SW480 (cell line): ENCODE measurements at places on chromosomes 5 and 9.

DNA sequence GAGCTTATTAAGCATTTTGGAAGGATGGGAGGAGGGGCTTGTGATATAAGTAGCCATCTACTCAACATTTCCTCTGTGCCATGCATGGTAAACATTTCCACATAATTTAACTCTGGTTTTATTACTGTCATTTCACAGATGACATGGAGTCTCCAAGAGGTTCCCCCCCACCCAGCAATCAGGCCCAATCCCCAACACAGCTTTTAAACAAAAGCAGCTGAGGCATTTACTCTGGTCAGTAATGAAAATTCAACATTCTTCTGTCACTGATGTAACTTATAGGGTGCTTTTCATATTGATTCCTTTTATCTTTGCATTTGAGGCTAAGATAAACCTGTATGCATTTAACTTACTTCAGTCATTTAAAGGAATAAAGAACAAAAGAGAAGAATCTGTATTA lies 128.1 kb downstream of the COL23A1 start:
- no peak for DNase-seq

- no peak for DNase-seq
Observed at GRCh38 chr9:127940593-127940992, 2.9 kb upstream of the DPM2 start.

DNA sequence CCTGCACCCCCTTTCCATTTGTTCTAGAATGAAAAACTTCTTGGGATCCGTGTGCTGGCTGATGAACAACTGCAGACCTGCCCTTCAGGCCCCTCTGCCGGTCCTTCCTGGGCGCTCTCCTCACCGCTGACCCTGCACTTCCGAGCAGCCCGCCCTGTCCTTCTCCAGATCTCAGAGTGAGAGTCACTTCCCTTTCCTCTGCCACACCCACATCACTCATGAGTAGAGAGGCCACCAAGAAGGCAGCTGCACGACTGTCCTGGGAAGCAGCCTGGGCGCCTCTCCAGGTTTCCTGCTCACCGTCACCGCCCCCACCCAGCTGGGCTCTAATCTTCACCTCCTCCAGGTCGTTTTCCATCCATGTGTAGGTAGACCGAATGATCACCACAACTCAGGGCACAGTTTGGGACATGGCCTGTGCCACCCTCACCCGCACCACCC lies 35.0 kb upstream of the NSMF start:
- no peak for DNase-seq

GRCh38 chr9:115739096-115739875 lies 414.3 kb upstream of the PAPPA start:
- DNase-seq, result no peak

DNA sequence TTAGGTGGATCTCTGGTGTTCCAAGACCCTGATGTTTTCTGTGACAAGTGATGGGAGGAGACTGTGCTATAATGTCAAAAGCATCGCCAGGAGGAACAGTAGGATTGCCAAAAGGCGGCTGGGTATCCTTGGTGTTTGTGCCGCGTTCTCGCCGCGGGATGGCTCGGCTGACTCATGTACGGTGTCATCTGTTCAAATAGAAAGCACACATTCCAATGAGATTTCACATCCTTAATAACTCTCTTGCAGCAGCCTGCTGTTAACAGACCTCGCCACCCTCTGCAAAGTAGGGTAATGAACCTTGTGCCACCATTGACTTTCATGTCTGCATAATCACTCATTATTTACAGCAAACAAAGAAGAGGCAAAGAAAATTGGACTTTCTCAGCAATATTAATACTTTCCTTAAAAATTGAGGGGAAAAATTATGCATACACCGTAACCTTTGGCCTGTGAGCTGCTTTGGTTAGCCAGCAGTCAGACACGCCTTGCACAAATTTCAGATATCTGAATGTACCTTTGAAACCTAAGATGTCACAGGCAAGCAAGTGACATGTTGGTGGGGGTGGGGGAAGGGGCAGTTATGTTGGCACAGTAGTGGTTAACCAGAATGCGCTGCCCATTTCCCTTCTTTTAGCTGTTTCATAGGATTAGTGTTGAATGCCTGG lies 289.4 kb downstream of the EFNA5 start:
- peak; percentile 93 for DNase-seq

DNA sequence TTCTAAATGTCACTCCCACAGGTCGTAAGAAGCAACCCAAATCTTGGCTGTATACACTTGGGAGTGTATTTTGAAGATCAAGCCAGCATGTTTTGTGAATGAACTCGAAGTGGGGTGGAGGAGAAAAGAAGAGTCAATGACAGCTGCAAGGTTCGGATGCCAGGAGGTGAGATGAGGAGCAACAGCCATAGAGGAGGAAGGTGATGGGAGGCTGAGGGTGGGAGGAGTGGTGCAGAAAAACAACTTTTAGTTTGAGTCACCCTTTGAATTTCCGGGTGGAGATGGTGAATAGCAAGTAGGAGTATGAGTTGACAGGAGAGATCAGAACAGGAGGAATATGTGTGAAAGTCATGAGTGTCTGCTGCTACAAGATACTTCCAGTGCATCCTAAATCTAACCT lies 153.6 kb downstream of the DIRAS2 start:
- no peak for DNase-seq

DNA sequence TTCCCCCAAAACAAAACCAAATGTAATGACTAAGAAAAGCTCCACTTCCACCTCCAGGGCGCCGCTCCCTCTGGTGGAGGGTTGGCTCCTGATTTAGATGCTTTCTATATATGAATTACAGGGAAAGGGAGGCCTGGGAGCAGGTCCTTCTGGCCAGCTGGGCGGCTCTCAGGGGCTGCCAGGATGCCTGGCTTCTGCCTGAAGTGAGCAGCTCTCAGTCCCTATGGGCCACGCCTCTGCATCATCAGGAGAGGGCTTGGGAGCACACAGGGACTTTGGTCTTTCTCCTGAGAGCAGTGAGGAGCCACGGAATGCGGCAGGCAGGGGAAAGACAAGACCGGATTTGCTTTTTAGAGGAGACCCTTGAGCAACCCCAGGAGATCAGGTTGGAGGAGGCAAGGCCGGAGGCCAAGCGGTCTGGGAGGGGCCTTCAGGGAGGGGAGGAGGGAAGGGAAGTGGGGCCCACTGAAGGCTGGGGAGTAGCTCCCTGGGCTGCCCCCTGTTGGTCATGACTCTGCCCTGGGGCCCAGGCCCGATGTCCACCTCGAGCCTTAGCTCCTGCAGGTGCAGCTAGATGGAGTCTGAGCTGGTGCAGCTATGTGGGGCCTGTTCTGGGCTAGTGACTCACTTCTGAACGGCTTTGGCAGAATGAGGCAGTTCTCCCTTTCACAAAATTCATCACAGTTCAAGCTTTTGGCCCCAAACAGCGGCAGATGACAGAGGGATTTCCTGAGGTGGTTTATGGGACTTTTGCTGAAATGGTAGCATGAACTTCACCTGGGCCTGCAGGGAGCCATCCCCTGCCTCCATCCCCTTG lies 11.3 kb upstream of the GRHPR start:
- DNase-seq, result no peak

- DNase-seq, result no peak
Observed at GRCh38 chr5:71786337-71787055, 67.4 kb downstream of the CARTPT start.

DNA sequence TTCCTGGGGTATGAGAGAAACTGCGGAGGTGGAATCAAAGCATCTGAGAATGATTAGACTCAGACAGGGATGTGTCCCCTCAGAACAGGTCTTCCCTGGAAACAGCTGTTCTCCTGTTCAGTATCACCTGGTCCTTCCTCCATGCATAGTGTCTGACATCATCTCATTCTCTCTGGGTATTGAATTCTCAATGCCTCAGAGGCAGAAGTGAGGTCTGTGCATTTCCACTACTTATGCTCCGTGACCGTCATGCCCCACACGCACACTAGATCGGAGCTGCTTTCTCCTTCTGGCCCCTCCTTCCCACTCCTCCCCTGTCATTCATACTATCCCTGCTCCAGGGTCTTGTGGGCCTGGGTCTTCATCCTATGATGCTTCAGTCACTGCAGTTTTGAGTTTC lies 61.4 kb upstream of the DAB2IP start:
- no peak for DNase-seq

- no peak for DNase-seq
Observed at GRCh38 chr5:125199968-125200865, 453.8 kb upstream of the ZNF608 start.

DNA sequence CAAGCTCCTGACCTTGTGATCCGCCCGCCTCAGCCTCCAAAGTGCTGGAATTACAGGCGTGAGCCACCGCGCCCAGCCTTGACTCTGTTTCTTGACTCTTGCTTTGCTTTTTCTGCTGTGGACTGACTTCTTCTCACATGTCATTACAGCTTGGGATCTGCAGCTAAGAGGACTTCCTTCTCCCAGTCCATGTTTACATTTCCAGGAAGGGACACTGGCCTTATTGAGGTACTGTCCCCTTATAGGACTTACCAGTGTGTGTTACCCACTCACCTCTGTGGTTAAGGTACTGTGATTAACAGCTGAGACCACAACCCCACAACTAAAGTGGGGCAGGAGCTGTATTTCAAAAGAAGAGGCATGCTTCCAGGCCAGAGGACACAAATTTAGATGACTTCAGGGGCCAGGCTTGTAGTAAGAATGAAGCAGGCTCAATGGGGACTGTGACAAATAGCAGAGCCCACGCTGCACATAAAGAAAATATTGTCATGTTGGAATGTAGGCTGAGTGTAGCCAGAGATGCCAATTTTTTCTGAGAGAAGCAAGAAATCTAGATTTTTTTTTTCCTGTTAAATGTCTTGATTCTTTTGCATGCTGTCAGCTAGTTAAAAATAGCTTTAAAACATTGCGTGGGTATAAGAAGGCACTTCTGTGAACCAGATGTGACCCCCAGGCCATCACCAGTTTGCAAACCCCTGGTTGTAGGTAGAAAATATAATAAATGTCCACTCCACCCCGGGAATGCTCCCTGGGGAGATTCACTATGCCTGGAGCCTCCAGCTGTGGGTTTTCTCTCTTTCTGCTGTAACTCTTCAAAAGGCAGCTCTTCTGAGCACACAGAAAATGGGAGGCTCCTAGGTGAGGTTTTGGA lies 75.0 kb downstream of the PTPDC1 start:
- DNase-seq, result no peak

GRCh38 chr5:166340039-166340438 lies 1951.4 kb upstream of the WWC1 start:
- DNase-seq, result peak; percentile 5

GRCh38 chr9:82363198-82363597 lies 374.6 kb downstream of the SPATA31D1 start:
- DNase-seq, result no peak

DNA sequence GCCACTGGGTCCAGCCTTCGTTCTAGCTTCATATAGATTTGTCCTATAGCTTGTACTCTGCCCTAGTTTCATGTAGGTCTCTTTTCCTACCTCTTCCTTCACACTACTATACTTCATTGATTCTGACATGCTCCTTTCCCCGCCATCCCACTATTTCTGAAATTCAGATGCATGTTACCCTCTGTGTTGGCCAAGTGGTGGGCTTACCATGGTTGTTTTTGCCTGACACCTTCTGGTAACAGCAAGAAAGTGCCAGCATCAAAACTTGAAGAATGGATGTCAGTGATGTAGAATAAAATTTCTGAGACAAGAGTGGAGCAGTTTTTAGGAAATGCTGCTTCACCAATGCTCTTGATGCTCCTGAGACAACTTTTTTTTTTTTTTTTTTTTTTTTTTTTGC lies 19.5 kb upstream of the SERINC5 start:
- DNase-seq, result peak; percentile 43

DNA sequence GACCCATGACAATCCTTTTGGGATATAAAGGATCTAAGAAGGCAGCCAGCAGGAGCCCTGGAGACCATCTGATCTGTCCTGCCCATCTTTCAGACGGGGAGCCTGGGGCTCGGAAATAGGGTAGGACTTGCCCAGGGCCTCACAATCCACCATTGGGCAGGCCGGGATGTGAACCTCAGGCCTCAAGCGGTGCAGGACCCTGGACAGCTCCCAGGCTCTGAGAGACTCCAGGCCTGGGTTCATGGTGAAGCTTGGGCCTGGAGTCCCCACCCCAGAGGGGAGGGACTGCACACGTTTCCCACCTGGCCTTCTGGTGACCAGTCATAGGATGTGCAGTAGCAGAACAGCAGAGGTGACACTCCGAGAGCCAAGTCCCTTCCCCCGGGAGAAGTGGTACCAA lies 36.6 kb upstream of the RAPGEF1 start:
- DNase-seq, result no peak

- no peak for DNase-seq
Observed at GRCh38 chr5:28691526-28691925, 1653.1 kb upstream of the CDH9 start.

- no peak for DNase-seq
Observed at GRCh38 chr9:134390537-134390936, 64.3 kb downstream of the RXRA start.

DNA sequence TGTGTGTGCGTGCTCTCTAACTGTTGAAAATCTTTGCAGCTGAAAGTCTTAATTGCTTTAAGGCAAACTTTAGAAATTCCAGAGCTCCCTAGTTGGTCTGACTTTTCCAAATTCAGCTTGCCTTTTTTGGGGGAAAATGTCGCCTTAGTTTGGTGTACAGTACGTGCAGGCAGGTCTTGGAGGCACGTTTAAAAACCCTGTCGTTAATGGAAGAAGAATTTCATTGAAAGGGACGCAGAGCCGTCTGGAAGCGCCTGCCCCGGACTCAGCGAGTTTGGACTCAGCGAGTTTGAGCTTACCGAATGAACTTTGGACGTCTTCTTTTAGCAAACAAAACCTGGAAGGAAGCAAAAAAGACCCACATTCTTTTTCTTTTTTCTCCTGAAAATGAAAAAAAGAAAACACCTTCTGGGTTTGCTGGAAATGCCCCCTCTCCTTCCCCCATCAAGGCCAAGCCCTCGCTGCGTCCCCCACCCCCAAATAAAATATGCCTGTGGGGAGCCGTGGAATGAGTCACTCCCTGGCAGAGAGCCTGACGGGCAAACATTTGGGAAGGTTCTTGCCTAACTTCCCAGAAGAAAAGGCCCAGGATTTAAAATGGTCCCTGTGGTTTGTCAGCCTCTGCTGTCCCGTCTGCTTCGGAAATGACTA lies 1.5 kb downstream of the NEK6 start:
- DNase-seq, result peak; percentile 60

- no peak for DNase-seq
Observed at GRCh38 chr5:132737982-132738681, 786 bp upstream of the KIF3A start.

GRCh38 chr9:129575818-129576217 lies 45.1 kb downstream of the C9orf50 start:
- no peak for DNase-seq

GRCh38 chr9:4220346-4220745 lies 79.5 kb downstream of the GLIS3 start:
- DNase-seq, result no peak

DNA sequence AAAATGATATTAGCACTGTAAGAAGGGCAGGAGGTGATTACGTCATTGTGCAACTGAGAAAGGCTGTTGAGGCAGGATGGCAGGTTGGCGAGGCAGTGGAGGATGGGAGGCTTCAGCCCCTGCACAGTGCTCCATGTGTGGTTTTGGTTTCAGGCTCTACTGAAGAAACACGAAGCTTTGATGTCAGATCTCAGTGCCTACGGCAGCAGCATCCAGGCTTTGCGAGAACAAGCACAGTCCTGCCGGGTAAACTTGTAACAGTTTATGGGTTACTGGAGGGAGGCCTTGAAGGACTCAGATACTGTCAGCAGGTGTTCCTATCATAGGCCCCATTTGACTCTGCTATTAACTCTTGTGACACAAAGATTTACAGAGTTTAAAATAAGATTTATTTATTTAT lies 35.1 kb downstream of the SPTAN1 start:
- DNase-seq, result no peak
